Esophagus squamous epithelium (tissue), 5 donors: ENCODE measurements at places on chromosomes 2 and 18.

GRCh38 chr2:181183878-181184542 lies 203.6 kb downstream of the UBE2E3 start:
- H3K4me3 ChIP-seq: no peak overlapping the region
- no peak for DNase-seq
- H3K27ac ChIP-seq: no peak overlapping the region
- H3K27me3 ChIP-seq: no peaks in the 10 kb centered on the region
- H3K36me3 ChIP-seq: no peaks in the 10 kb centered on the region

- H3K27ac ChIP-seq: no peak overlapping the region
- DNase-seq: no peak
- no peak overlapping the region for H3K4me3 ChIP-seq
Observed at GRCh38 chr2:73260338-73260984, 23.8 kb downstream of the FBXO41 start.

DNA sequence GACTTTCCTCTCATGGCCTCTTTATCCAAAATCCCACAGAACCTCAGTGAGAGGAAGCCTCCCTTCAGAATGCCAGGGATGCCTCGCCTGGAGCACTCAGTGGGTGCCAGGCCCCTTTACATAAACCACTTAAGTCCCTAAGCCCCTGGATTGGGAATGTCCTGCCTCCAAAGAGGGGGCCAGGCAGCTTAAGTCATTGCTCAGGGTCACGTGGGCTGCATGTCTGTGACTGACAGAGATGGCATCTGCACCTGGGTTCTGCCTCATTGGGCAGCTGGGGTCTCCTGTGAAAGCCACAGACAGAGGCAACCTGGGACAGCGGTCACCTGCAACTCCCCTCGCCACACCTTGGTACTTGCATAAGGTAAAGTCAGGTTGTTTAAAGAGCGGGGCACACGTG lies 93.5 kb downstream of the MYT1L start:
- no peak overlapping the region for H3K4me3 ChIP-seq
- no peak for DNase-seq
- no peaks in the 10 kb centered on the region for H3K4me1 ChIP-seq
- H3K27me3 ChIP-seq: no peaks in the 10 kb centered on the region

DNA sequence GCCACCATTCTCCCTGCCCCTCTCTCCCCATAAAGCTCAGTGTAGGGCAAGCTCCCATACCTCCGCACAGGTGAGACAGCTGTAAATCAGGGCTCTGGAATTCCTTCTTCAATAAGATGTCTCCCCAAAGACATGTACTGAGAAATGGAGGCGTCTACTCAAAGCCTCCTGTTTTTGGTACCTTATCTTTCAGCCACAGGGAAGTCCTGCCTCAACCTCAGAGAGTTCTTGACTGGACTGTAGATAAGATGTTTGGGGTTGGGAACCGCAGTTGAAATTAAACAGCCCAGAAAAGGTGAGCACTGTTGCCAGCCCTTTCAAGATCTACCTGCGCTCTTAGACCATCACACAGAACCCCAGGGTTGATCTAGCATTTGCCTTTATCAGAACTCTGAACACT lies 1.4 kb upstream of the GALNT14 start:
- no peak overlapping the region for H3K27ac ChIP-seq
- H3K36me3 ChIP-seq: no peaks in the 10 kb centered on the region
- H3K4me1 ChIP-seq: peaks cover 11% of the 10 kb centered on the region
- no peak for DNase-seq

DNA sequence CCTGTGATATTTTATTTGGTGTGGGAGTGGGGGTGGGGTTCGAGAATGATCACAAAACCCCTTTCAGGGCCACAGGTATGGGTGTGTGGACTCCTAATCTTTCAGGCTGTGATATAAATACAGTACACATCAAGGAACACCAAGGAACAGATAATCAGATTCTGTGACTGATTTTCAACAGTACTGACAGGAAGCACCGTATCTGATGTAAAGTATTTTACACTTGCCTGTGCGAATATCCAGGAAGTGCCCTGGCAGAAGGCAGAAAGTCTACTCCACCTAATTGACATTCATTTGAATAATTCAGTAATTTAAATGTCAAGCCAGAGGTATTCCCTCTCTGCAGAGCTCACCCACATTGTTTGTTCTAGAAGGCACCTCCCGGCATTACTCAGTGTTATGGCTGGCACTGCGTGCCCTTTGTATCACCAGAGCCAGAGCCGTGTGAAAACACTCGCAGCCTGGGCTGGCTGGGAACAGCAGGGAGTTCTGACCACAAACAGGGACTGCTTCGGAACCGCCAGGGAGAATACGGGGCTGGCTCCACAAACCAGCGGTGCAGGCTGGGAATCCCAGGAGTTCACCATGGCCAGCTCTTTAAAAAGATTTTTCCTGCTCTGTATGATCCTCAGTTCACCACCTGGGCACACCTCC lies 91.8 kb downstream of the ACVR1 start:
- H3K4me1 ChIP-seq: peaks cover 30% of the 10 kb centered on the region
- no peaks in the 10 kb centered on the region for H3K27me3 ChIP-seq
- H3K4me3 ChIP-seq: no peak overlapping the region
- H3K27ac ChIP-seq: peak overlapping the region; percentile 74
- H3K36me3 ChIP-seq: peaks cover 12% of the 10 kb centered on the region

DNA sequence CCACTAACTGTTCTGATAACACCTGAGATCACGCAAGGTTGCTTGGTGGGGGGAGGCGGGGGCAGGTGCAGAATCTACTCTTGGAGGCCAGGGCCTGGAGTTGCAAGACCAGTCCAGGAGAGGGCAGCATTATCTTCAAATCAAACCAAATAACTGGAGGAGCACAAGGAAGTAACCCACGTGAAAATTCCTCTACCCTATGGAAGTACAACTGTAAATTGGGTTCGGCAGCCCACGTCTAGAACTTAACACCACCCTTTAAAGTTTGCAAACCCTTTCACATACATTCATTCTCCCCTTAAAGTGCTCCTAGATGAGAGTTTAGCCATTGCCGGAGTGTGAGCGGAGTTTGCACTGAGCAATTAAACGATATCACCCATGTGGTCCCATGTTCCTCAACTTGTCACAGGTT lies 19.6 kb upstream of the CXCR1 start:
- no peaks in the 10 kb centered on the region for H3K36me3 ChIP-seq
- peaks cover 7% of the 10 kb centered on the region for H3K4me1 ChIP-seq
- no peaks in the 10 kb centered on the region for H3K27me3 ChIP-seq
- no peak for DNase-seq
- no peak overlapping the region for H3K4me3 ChIP-seq

- H3K4me3 ChIP-seq: no peak overlapping the region
- no peak overlapping the region for H3K27ac ChIP-seq
- no peaks in the 10 kb centered on the region for H3K4me1 ChIP-seq
- no peak for DNase-seq
- no peaks in the 10 kb centered on the region for H3K27me3 ChIP-seq
Observed at GRCh38 chr2:201852878-201853415, 46.6 kb downstream of the CDK15 start.

DNA sequence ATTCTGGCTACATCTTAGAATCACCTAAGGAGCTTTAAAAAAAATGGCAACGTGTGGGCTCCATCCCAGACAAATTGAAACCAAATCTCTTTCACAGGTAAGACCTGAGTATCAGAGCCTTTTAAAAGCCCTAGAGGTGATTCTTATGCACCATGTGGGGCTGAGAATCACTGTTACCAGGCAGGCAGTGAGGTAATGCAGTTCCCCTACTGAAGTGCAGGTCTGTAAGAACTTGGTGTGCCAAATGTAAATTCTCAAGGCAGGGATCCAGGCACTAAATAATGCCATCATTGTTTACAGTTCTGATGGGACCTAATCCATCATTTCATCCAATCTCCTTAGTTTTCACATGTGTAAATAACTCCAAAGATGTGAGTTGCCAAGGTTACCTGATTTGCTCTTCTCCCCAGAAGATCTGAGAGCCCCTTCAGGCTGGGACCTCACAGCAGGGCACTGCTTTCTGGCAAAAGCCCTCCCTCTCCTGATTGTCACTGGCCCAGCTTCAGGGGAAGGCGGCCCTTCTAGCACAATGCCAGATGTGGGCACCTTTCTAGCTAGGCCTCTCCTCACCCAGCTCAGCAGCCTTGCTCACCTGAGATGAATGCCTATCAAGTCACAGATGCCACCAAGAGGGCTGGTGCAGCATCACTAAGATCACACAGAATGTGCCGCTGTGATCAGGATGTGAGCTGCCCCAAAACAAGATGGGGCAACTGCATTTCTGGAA lies 73.6 kb upstream of the RGPD5 start:
- H3K36me3 ChIP-seq: no peaks in the 10 kb centered on the region
- H3K4me1 ChIP-seq: peaks cover 20% of the 10 kb centered on the region
- no peak overlapping the region for H3K4me3 ChIP-seq
- H3K27ac ChIP-seq: peak overlapping the region; percentile 82
- no peak for DNase-seq
